ENCODE measurements at places on chromosomes 3 and 15. TPM values are rescaled to one million over a fixed set of nuclear protein-coding genes. Genes with fewer than 3 reads are reported as not detected.

GRCh38 chr15:52575072-52575471, 6.2 kb upstream of the ARPP19 start:
- DNase-seq = no peak

CAMK1 gene
- total RNA-seq = 30.8 TPM

GRCh38 chr3:179794355-179794754, 141.5 kb downstream of the USP13 start:
- no peak for DNase-seq

SERPINI2 gene
- total RNA-seq = 2.3 TPM

- no peak for DNase-seq
These were observed 18.6 kb downstream of the SPCS1 start for GRCh38 chr3:52724511-52724910.

- DNase-seq = no peak
These were observed 23.0 kb upstream of the RETNLB start for GRCh38 chr3:108780235-108780634.

DNA sequence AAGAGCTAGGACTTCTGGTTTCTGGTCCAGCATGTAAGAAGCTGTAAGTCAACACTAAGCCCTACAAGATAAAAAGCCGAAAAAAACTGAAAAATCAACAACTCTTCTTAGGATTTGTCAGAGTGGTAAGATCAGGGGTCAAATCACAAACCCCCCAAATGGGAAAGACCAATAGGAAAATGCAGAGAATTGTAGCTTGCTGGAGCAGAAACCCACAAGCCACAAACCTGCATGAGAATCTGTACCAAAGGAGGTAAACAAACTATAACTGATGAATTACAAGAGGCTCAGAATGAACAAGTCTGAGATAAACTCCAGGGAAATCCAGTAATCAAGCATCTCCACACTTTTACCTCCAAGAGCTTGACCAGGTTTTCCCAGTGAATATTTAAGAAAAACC, 36.0 kb downstream of the RFX7 start:
- DNase-seq = no peak

PLSCR2 gene
- total RNA-seq = 0.86 TPM

FBXO40 gene
- total RNA-seq = 0.09 TPM

DNA sequence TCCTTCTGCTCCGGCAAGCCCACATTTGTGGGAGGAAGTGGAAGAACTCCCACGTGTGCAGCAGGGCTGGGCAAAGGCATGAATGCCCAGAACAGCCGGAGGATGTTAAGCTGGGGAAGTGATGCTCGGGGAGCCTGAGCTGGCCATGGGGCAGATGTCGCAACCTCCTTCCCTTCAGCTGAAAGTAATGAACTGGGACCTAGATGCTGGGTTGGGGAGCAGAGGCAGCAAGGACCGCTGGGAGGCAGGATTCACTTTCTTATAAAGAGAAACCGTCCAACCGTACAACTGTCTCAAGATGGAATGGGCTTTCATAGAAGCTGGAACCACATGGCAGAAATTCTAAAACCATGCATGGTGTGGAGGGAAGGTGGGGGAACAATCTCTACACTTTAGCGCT, 290.9 kb downstream of the OCA2 start:
- DNase-seq = no peak

- DNase-seq = no peak
These were observed 146.6 kb downstream of the ATP10A start for GRCh38 chr15:25716414-25717126.

DNA sequence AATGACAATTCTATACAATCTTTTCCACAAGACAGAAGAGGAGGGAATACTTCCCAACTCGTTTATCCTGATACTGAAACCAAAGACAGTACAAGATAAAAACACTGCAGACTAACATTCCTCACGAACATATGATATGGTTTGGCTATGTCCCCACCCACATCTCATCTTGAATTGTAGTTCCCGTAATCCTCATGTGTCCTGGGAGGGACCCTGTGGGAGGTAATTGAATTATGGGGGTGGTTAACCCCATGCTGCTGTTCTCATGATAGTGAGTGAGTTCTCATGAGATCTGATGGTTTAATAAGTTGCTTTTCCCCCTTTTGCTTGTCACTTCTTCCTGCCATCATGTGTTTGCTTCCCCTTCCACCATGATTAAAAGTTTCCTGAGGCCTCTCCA, 83.9 kb upstream of the PROK2 start:
- no peak for DNase-seq

- DNase-seq = no peak
These were observed 17.9 kb downstream of the SLC35A5 start for GRCh38 chr3:112579697-112580096.

DNA sequence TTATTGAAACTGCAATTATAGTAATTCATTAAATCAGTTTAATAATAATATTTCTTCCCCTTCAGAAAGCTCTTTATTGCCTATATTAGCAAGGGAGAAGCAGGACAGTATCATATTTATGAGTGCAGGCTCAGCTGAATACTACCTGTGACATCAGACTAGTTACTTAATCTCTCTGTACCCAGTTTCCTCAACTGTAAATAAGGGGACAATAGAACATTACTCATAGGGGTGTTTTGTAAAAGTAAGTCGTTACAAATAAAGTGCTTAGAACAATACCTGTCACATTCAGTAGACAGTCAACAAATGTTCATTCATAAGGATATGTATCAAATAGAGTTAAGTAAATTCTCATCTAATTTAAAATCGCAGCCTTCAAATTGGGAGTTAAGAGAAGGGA, 12.1 kb upstream of the VPS39 start:
- no peak for DNase-seq

TEX55 gene
- total RNA-seq = not detected

GRCh38 chr3:39038165-39038564, 13.6 kb downstream of the SCN11A start:
- DNase-seq = no peak
